ENCODE measurements at places on chromosomes 7 and 10.

- no peak for DNase-seq
These were observed 46.6 kb downstream of the AGMO start for GRCh38 chr7:15515252-15515651.

DNA sequence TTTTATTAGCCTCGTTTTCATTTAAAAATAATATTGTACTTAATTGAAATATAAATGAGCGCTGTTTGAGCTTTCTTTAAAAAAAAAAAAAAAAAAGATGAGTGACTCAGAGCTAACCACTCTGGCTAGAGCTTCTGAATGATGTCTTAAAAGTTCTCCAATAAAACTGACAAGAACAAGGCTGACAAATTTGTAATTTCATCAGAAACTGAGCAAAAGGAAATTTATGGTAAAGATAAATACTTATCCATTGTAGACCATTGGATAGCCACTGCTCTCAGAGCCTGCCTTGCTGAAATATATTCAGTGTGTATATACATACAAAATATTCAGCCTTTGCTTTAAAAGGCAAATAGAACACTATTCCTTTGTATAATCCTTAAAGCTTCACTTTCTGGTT lies 91.2 kb upstream of the OIT3 start:
- DNase-seq, result no peak

- DNase-seq, result no peak
These were observed 37.1 kb upstream of the TOMM7 start for GRCh38 chr7:22859641-22860290.

- no peak for DNase-seq
These were observed 109.9 kb downstream of the CUBN start for GRCh38 chr10:17019696-17020095.

DNA sequence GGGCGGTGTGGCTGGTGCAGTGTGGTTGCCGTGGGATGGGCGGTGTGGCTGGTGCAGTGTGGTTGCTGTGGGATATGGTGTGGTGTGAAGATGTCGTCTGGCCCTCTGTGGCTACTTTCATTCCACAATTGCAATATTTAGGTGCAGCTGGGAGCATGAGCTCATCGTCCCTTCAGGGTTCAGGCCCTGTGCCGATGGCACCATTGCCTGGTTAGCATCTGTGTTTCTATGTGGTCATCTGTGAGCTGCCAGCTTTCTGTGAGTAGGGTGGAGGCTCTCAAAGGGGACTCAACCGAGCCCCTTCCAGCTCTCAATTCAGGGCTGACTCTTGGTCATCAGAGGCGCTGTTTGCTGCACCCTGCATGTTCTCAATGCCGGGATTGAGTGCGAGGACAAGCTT lies 3.6 kb downstream of the ADGRA1 start:
- no peak for DNase-seq

- no peak for DNase-seq
These were observed 40.0 kb upstream of the EIF4H start for GRCh38 chr7:74134117-74134620.

DNA sequence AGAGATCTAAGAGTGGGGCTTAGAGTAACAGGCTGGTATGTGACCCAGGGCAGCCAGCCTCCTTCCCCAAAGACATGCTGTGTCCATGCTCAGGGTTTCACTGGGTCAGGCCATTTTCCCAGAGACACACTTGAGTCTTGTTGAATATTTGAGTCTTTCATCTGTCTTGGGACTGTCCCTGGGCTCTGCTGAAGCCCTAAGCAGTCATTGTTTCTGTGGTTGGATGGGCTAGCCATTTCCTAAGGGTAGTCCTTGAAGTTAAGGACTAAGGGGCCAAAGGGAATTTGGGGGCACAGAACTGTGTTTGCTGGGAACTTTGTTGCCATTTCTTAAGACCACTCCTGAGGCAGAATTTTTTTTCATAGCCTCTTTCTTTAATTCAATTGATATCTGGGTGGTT lies 98.4 kb upstream of the SAMD8 start:
- no peak for DNase-seq

DNA sequence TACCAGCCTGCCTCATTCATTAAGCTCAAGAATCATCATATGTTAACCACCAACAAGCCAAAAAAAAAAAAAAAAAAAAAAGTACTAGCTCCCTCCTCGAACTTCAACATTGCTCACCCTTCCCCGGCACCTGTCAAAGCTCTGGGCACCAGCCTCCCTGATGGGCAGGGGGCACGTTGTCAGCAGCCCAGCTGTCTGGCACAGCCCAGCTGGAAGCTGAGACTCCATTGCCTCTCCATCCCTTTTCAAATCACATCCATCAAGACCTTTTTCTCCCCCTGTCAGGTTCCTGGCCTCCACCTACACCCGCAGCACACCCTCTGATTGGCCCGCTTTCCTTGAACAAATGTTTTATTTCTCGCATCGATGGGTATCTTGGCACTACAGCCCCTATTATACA lies 913.3 kb upstream of the AUTS2 start:
- DNase-seq, result peak; percentile 64

GRCh38 chr10:129023082-129023481 lies 444.0 kb upstream of the MGMT start:
- DNase-seq, result no peak

- DNase-seq, result no peak
These were observed 49.0 kb upstream of the LYZL1 start for GRCh38 chr10:29239569-29240472.

DNA sequence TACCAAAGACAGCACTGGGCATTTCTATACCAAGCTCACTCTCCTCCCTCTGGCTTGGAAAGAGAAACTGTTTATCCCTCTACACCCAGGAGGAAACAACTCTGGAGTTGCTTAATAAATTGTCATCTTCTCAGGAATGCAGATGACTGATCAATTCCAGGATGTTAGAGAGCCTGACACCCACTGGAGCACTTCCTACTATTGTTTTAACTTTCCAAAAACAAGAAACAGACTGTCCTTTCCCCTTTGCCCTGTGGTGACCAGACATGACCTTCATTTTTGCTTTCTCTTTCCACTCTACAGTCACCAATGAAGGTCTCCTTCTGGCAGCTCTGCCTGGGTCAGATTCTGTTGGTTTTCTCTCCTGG lies 19.6 kb downstream of the GIMAP4 start:
- no peak for DNase-seq

DNA sequence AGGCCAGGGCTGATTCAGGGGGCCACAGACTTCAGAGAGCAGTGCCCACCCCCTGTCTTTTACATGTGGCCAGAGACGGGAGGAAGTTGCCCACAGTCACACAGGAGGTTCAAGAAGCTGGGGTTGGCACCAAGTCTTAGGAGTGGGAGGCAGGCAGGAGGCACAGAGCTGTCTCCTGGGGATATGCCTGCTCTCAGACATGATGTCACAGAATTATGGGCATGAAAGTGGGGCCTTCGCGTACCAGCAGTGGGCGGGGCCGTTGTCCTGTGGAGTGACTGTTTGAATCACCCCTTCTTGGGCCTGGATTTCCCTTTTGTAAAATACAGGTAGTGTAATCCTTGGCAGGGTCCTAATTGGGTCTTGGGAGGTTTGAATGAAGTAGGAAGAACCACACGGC lies 81.2 kb upstream of the PPIF start:
- DNase-seq, result no peak

DNA sequence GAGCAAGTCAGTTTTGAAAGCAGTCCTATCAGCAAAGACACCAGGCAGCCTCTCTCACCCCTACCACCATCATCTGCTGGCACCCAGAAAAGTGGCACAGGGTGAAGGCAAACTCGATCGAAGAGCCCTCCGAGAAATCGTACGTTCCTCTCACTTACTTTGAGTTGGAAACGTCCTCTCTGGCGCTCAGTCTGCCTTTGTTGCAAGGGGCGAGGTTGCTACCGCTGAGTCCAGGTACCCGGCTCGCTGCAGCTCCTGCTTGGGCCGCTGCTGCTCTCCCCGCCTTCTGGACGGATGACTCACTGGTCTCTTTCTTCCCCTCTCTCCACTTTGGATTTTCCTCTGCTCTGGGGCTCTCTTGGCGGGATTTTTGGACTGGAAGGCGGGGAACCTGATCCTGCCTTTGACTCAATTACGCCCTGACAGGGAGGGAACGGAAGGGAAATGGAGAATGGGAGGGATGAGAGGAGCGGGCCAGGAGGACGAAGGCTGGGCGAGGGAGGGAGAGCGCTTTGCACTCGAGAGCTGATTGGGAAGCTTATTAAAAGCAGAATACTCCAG lies at the start of gene PTN:
PTN (minus strand) TSS at position 453 of the 561 bp plus-strand sequence. CDS start 88,760 bp downstream, outside the sequence.
- DNase-seq, result peak; percentile 59

DNA sequence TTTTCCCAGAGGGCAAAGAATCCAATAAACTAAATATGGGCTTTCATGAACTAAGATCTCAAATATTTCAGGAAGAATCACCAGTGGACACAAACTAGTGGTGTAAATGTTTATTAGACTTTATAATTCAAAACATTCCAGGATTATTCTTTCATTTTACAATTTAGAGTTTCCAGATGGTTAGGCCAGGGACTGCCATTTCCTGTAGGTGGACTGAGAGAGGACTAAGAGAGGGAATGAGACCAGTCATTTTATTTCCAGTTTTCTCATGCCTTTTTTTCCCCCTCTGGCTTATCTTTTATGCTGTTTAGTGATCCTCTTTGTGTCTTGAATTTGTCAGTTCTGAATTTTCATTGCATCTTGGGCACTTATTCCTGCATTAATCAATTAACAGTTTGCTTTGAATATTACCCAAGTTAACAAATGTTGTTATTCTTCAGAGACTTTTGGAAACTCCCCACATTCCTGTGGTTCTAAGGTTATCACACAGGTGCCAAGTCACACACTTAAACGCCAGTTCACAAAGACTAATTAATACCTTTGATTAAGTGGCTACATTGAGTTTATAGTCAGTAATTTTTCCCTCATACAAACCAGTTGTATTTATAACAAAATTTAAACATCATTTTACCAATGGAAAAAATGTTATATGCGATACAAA lies 12.3 kb downstream of the CISD1 start:
- no peak for DNase-seq

GRCh38 chr10:82394122-82394521 lies 519.1 kb downstream of the NRG3 start:
- DNase-seq, result no peak

- DNase-seq, result no peak
These were observed 37.0 kb upstream of the CNNM1 start for GRCh38 chr10:99292159-99292558.

DNA sequence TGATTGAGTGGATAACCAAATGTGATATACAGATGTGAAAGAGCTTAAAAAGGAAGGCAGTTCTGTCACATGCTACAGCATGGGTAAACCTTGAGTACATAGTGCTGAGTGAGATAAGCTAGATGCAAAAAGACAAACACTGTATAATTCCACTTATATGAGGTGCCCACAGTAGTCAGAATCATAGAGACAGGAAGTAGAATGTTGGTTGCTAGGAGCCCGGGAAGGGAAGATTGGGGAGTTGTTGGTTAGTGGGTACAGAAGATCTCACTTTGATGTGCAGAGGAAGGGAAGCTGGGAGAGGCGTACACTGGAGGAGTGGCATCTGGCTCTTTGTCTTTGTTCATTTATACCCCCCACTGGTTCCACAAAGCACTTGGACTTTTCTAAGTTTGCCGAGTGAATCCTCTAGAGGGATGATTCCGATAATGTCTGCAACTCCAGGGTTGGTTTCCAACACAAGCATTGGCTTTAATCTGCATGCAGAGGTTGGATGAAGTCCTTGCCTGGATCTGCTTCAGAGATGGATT lies 39.5 kb downstream of the TSPAN14 start:
- DNase-seq, result no peak

DNA sequence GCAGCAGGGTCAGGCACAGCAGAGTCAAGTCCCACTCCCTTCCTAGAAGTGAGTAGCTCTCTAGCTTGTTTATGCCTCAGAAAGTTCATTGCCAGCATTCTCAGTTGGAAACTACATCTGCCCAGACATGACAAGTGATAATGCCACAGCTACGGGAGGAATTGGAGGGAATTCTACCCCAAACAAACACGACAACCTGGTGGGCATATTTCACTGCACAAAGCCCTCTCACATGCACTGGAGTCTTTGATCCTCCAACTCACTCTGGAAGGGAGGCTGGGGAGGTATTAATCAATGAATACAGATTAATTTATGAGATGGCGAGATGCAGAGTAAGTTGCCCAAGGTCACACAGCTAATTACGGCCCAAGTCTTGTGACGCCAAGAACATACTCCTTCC lies 126.0 kb upstream of the MGMT start:
- DNase-seq, result no peak

DNA sequence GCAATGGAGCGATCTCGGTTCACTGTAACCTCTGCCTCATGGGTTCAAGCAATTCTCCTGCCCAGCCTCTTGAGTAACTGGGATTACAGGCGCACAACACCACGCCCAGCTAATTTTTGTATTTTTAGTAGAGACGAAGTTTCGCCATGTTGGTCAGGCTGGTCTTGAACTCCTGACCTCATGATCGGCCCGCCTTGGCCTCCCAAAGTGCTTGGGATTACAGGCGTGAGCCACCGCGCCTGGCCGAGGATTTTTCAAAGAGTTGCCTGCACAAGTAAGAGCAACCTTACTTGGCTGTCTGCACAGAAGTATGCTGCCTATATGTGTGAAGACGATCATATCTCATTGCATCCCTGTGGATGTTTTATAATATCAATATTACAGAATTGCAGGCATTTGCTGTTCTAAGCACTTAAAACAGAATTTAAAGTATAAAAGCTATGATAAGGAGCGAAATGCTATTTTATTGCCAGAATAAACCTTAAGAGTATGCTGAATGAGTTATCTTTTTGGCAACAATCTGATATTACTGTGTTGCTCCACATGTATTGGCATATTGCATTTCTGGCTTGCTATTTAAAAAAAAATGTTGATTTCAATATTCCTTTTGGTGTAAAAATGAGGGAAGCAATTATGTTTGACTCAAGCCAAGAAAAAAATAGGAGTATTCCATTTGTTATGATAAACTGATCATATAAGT lies 379.4 kb upstream of the SEMA3D start:
- DNase-seq, result no peak

GRCh38 chr10:115903207-115903606 lies 369.8 kb downstream of the GFRA1 start:
- DNase-seq, result no peak

DNA sequence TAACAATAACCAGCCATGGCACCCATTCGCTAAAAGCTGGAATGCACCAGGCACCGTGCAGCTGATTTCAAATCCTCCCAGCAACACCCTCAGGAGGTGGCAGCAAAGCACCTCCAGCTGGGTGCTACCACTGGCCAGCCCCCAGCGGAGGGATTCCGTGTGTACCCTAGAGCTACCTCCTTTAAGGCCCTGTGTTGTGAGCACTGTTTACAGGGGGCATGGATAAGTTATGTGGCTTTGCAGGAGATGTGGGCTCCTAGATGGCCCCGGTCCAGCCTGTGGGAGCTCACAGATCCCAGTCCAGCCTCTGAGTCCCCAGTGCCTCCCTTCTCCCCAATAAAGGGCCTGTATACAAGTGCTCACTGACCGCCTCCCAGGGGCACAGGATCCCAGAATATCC lies 27.1 kb downstream of the TNRC18 start:
- DNase-seq, result no peak

DNA sequence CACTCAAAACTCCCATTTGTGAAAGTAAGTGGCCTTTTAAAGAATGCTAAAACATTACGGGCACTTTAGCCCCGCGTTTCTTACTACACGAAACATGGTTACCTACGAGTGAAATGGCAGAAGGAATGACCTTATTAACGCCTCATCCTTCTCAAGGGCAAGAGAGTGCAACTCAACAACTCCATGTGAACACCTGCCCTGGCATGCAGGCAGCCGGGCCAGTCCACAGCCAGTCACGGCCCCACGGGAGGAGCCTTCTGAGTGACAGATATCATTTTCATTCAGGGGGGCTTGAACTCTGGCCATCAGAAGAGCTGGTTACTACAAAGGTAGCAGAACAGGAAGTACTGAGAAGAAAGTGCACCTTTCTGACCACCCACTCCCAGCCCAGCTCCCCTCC lies 236.1 kb downstream of the PTPRN2 start:
- DNase-seq, result no peak

- no peak for DNase-seq
These were observed 35.7 kb downstream of the CH25H start for GRCh38 chr10:89171263-89171872.
